ENCODE measurements at places on chromosomes 6 and 20.

GRCh38 chr20:41027366-41027765 is 1.3 kb upstream of the TOP1 start:
- DNase-seq: no peak

- DNase-seq: no peak
These were observed 160.8 kb upstream of the QKI start for GRCh38 chr6:163253556-163254213.

GRCh38 chr6:83008626-83009025 is 57.0 kb downstream of the UBE3D start:
- DNase-seq: no peak

DNA sequence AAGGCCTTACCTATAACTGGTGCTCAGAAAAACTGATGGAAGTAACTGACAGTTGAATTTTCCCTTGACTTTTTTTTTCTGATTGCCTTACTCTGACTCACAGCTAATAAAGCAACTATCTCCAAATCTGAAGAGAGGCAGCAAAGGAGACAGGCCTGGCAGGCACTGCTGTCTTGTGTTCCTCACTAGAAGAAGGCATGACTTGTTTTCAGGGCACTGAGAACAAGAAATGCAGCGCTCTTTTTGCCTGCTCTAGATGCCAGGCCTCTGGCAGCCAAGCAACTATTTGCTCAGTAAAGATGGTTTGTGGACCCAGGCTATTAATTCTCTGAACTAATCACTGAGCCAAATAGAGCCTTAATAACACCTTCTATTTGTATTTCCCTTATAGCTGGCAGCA is 155.1 kb downstream of the PRDM13 start:
- no peak for DNase-seq

DNA sequence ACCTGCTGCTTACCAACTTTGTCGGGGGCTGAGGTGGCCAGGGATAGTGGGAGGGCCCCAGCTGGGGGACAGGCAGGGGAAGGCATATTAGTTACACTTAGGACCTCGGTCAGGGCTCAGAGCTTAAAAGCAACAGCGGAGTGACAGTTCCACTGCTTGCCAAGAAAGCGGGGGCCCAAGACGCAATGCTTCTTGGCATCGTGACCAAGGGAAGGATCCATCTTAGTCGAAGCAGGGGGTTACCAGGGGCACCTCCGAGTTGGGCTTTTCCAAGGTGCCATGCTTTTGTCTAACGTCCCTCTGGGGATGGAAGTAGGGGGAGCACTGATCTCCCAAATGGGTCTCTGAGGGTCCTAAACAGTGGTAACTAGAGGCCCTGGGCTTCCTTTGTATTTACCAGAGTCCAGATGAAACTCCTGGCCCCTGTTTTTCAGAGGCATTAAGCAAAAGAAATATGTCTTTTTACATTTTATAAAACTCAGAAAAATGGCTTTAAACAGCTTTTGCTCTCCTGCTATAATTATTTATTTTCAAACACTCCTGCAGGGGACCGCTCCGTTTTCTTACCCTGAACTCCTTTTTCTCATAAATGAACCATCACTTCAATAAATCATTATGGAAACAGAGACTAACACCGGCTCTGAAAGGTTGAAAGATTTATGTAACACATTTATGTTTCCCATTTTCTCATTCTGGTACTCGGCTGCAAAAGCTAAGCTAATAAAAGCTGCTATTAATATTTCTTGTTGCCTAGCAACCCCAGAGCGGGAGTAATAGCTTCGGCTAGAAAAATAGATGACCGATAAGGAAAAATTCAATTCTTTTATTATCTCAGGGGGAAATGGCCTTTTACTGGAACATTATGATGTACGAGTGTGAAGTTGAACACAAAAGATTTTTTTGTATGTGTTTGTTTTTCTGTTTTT is 100.4 kb downstream of the TOX2 start:
- DNase-seq: no peak

GRCh38 chr6:52335576-52335975 is 26.4 kb upstream of the PAQR8 start:
- DNase-seq: no peak
